ENCODE measurements at places on chromosomes 4 and X.

DNA sequence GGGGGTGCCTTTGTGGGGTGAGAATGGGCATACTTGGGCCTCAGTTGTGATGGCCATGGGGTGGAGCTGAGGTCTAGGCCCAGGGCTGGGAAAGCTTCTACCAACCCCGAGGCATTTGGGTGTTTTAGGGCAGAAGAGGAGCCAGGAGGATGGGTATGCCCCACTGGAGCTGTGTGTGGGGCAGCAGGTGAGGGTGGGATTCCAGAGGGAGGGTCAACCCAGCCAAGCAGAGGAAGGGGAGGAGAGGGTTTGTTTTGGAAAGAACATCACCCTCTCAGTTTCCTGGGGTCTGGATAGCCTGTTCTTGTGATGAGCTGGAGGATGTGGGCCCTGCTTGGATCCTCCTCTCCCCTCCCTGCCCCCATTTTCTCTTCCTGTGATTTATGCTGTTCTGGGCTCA lies 620 bp downstream of the IL9R start:
- DNase-seq, result no peak

GRCh38 chr4:70280567-70280966 lies 38.2 kb downstream of the CSN3 start:
- DNase-seq, result no peak

DNA sequence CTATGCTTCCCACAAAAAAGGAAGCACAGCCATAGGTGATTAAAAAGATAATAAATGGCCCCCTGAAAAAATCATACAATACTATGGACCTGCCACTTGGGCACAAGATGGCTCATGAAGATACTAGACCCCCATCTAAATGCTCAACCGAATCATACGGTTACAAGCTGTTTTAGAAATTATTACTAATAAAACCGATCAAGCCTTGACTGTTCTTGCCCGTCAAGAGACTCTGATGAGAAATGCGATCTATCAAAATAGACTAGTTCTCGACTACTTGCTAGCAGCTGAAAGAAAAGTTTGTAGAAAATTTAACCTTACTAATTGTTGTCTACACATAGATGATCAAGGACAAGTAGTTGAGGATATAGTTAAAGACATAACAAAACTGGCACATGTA lies 40.1 kb upstream of the UGT2B7 start:
- DNase-seq, result no peak

- no peak for DNase-seq
Observed at GRCh38 chr4:64814616-64815015, 405.4 kb upstream of the TECRL start.

DNA sequence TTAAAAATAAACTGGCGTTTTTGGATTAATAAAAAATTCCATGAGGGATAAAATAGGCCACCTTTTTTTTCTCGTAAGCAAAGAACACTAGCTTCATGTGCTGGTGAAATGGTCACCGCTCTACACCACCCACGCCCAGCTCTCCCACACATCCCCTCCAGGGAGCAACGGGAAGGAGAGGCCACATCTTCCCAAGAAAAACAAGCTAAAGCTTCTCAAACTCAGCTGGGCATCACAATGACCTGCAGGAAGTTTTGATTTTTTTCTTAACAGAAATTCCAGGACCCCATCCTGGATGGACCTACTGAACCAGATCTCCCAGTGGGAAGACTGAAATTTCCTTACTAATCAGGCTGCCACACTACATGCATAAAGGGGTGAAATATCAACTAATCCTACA lies 9.8 kb downstream of the TSPAN5 start:
- no peak for DNase-seq

DNA sequence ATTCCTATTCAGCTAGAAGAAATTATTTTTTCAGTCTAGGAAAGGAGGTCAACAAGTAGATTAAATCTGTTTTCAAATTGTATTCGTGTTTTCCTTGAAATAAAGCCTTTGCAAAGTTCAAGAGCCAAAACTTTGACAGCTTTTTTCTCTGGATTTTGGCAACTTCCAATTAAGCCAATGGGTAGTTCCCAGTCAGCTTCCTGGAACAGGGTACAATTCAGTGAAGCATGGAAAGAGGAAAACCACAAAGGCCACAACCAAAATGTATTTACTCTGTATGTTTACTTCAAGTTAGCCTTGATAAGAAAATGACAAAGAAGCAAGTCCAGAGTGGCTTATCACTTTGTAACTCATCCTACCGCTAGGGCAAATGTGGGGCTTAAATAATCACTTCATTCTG lies 188.6 kb downstream of the COMMD8 start:
- no peak for DNase-seq

DNA sequence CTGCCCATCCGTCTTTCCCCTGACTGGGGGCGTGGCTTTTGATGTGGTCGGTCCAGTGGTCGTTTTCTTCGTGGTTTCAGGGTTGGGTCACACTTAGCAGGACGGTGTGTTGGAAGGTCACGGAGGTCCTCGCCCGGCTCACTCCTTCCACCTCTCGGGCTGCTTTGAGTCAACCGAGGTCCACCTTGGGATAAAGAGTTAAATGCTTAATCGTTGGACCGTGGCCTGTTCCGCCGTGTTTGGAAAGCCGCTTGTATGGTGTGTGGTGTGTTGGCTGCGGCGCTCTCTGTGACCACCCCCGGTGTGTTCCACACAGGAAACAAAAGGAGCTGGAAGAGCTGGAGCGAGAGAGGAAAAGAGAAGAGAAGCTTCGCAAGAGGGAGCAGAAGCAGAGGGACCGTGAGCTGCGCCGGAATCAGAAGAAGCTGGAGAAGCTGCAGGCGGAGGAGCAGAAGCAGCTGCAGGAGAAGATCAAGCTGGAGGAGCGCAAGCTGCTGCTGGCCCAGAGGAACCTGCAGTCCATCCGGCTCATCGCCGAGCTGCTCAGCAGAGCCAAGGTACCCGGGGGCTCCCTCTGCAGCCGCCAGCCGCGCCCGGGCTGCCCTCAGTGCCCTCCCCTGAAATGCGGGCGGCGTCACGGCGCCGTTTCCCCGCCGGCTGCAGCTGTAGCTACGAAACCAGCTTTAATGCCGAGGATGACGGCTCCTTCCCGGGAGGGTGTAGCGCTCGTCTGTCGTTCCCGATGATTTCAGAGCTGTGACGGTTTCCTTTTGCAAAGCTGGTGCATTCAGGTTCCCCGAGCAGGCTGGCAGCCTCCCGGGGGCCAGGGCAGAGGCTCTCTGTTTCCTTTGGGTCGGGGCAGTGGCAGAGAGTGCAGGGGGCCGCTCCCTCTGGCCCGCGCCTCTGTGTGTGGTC lies 7.7 kb downstream of the AKAP17A start:
- no peak for DNase-seq

GRCh38 chr4:139154538-139154937 lies 22.5 kb downstream of the ELF2 start:
- DNase-seq, result no peak
